ENCODE measurements at places on chromosomes 7 and 10.

DNA sequence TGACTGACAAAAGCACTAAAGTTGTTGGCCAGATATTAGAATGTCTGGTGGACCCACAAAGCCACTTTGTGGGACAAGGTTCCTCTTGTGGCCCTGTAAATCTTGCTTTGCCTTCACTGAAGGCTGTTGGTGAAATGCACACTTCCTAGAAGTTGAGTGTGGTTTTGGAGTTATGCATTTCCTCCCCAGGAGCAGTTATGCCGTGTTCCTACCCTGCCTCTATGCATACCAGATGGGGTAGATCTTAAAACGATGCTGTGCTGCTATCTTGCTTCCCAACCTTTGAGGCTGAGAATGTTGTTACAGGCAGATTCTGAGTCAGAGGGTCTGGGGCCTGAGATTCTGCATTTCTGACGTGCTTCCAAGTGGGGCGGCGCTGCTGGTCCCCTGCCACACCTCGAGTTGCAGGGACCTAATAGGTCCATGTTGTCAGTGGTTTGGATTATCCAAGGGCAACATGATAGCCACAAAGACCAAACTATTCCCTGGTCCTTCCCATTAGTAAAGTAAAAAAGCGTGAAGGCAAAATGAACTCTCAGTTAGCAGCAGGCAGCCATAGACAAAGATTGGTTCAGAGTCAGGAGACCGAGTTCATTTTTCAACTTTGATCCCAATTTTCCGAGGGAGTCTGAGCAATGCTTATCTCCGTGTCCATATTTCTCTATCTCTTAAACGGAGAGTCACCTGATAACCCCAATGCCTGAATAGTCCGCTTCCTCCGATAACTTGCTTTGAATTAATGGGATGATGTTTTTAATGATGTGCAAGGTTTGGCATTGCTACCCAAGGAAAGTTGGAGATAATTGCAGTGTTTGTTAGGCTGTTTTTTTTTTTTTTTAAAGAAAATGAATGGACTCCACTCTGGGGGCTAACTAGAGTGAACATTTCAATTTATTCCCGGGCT is 55.8 kb downstream of the CDHR3 start:
- no peak for DNase-seq

DNA sequence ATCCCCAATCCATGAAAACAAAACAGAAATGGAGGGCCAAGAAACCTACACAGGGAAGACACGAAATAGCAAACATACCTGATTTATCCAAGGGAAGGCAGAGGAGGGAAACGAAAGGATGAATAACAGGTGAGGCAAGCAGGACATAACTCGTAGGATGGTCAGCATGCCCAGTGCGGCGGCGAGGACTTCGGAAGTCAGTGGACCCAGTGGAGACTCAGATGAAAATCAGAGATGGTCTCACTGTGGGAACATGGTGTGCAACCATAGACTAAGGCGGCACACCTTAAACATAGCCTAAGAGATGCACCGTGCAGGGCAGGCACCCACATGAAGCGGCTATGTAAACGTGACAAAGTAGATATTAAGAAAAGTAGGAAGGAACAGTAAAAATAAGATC is 157.5 kb downstream of the MGMT start:
- no peak for DNase-seq

- DNase-seq, result no peak
Measured at GRCh38 chr7:132295175-132295574, 281.1 kb downstream of the PLXNA4 start.

DNA sequence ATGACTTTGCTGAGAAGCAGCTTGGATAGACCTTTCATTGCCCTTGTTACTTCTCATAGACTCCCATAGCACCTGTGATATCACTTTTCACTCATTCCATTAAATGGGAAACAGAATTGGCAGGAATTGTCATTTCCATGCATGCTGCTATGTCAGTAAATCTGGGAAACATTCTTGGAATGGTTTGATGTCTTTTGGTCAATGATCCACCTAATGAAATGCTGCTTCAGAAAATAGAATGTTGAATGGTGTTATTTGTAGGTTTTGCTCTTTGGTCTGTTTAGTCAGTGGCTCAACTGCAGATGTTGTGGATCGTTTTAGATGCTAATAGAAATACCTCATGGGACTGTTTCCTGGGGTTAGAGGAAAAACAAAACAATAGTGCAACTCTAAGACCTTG is 127.8 kb downstream of the PLPP4 start:
- DNase-seq, result no peak

- no peak for DNase-seq
Measured at GRCh38 chr7:123772652-123773051, 23.8 kb upstream of the WASL start.

DNA sequence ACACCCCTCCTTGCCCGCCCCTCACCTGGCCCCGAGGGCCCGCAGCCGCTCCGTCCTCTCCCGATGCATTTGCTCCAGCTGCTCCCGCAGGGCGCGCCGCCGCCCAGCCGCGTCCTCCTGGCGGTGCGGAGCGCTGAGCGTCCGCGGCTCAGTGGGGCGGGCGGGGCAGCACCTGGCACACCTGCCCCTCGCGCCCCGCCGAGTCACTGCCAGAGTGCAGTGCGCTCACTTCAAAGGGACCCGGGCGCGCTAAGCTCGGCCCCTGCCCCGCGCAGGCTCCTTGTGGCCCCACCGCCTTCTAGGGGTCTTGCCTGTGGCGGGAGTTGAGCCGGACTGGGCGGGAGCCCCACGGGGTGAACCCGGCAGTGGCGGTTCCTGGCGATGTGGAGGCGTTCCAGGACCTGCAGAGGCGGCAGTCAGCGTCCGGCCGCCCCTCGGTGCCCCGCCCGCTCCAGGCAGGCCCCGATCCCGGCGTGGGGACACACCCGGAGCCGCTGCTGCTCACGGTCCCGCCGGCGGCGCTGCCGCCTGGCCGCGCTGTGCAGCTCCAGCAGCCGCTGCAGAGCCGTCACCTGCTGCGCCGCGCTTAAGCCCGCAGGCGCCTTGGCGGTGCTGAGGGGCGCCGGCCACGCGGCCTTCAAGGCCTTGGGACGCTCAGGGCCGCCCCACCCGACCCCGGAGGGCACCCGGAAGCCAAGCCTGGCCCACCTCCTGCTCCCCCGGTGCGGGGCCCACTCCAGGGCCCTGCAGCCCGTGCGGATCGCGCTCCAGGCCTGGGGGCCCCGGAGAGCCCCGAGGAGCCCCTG is 6.7 kb downstream of the ATP6V1F start:
- peak; percentile 75 for DNase-seq

DNA sequence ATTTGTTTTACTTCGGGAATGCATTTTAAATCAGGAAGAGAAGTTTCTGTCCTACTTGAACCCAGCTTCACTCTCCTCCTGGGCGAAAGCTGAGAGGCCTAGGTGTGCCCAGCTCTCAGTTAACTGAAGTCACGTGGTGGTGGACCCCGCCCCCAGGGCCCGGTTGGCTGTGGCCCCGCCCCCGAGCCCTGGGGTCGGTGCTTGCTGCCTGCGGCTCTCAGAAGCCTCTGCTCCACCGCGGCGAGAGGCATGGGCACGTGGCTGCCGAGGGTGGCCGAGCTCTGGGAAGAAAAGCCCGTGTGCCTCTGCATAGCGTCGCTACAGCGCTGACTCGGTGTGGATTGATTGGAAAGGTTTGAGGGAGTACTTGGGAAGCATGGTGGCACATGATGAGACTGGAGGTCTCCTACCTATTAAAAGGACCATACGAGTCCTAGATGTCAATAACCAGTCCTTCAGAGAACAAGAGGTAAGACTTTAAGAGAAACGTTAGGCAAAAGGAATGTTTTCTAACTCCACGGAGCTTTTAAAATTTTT is 34.1 kb downstream of the NET1 start:
- peak; percentile 58 for DNase-seq

DNA sequence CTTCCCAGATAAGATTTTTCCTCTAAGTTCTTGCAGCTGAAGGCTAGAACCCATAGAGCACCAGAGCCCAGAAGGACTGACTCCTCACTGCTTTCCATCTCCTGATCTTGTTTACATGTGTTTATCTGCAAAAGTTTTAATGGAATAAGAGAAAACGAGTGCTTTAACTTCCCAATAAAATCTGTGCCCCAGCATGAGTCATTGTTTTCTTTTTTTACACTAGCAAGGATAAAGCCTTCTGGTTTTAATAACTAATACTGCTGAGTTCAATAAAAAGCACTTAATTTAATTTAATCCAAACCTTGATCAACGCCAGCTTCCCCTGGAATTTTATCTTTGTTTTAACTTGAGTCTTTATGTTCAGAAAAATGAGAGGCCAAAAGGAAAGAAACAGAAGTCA is 227.6 kb downstream of the HPSE2 start:
- no peak for DNase-seq

DNA sequence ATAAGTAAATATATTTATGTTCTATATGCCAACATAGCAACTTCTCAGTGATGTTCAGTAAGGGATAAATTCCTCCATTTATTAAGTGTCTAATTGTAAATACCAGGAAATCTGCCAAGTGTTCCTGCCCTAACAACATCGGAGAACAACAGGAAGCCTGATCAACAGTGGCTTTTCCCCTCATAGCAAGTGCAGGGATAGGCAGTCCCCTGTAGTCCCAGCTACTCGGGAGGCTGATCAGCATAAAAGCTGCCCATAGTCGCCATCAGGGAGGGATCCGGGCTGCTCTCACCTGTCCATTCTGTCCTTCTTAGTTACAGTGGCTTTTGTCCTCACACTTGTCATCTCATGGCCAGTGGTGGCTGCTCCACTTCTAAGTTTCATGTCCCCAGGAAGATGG is 141.3 kb downstream of the IDE start:
- no peak for DNase-seq

DNA sequence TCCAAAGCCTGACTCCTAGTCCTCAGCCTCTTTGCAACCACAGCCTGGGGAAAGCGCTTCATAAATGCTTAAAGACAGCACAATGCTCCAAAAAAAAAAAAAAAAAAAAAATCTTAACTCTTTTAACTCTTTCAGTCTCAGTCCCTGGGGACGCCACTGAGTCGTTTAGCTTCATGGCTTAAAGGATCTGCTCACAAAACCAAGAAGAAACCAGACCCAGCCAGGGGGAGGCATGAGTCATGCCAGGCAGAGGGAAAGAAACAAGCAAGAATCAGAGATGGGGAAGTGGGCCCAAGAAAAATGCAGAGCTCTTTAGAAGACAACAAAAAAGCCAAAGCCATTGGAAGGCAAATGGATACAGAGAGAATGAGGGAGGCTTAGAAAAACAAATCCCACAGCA is 32.5 kb upstream of the DOCK1 start:
- no peak for DNase-seq

DNA sequence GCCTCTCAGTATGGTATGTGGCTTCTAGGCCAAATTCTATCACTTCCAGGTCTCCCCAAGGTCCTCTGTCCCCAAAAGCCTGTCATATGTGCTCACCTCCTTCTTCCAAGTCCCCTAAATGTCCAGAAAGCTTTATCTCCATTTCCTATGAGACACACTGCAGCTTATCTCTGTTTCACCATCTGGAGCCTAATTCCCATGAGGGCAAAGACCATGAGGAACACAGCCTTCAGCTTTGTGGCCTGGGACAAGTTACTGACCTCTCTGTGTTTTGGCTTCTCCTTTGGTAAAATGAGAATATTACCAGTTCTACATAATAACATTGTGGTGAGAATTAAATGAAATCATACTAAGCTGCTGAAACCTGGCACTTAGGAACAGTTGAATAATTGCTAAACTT is 19.2 kb downstream of the ST8SIA6 start:
- DNase-seq, result no peak

DNA sequence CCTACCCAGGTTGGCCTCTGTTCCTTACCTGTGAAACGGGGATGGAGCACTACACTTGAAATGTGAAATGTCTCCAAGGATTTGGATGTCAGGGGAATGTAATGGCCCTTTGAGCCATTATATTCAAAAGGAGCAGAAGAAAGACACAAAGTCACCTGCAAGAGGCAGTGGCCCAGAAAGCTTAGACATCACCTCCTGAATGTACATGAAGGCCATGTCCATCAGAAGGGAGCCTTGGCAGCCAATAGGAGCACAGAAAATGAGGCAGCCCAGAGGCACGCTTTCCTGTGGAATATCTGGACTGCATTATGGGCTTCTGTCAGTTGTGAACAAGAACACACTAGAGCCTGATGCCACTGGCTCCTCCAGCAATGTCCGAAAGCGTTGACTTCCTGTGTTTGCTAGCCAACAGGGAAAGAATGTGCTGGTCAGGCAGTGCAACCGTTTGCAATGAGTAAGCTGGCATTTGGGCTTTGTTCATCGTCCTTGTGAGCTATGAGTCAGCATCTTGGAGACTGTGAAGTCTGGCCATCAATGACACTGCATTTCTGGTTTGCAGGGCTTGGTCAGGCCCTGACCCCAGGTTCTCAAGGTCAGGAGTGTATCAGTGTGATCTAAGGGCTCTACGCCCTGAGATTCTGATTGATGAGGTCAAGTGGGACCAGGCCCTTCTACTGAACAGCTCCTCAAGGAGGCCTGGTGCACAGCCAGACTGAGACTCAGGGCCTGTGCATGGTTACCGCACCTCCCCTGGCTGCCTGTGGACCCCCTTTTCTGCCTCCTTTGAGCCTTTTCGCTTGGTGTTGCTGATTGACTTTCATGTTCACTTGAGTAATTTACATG is 222.4 kb downstream of the RPS24 start:
- no peak for DNase-seq

DNA sequence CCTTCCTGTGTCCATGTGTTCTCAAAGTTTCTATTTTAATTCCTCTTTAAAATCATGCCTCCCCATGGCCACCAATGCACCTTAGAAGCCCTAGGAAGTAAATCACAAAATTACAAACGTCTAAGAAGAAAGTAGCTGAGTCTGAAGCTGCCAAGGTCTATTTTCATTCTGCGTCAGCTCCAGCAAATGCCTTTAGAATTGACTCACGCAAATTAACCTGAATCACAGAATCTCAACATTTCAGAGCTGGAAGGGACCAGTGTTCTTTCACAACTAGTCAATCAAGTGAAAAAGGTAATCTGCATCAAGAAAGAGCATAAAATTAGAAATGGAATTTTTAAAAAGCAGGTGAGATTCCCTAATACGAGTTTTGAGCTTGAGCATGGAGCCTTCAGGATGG is 1017.6 kb downstream of the SORCS3 start:
- DNase-seq, result no peak

- DNase-seq, result no peak
Measured at GRCh38 chr10:15370212-15370855, 755 bp downstream of the FAM171A1 start.

DNA sequence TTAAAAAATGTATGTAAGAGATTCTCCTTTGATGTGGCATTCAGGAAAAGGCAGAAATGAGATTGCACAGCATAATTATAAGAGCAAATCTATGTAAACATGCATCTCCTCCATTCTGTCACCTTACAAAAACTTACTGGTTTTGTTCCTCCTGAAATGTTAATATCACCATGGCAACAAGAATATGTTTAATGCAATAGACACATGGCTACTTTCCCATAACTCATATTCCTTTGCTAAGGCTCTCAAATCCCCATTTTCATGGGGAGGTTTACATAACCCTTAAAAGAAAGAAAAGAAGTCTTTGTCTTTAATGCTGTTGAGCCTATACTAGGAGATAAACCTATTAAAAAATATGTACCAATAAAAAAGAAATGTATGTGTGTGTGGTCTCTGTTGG is 136.2 kb downstream of the ANK3 start:
- DNase-seq, result no peak

DNA sequence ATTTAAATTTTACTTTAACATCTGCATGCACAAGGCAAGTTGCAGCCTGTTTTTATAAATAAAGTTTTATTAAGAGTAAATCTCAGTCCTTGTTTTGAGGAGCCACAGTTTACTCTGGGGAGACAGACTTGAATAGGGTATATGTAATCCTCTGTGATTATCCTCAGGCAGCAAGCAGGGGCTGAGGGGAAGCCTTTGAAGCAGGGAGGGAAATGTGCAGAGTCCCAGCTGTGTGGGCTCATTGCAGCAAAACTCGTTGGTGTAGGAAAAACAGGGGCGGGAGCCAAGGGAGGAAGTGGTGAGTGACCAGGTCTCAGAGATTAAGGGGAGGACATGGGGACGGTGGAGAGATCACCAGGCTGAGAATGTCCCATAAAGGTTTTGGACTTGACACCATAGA is 34.3 kb upstream of the SMC3 start:
- no peak for DNase-seq

All from head of caudate nucleus (tissue), 42 donors.